ENCODE measurements at places on chromosomes 7 and 10.
A peak's percentile ranks its signal among the peaks of the same experiment; 100 is the strongest.

DNA sequence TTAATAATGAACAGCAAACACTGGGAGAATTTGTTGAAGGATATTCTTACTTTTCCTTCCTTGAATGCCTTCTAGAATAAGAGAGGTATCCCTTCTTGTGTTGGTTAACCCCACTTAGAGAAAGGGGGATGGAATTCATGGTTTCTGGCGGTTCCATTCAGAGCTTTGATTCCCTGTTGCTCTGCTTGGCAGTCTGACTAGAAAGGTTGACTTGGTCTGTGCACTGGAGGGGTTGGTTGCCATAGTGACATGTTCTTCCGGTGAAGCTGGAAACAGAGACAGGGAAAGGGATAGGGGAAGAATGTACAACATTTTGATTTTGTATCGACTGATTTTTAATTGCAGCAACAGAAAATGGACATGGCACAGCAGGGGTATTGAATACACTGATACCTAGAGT lies 2.5 kb downstream of the TMEM178B start:
- no peak for DNase-seq

DNA sequence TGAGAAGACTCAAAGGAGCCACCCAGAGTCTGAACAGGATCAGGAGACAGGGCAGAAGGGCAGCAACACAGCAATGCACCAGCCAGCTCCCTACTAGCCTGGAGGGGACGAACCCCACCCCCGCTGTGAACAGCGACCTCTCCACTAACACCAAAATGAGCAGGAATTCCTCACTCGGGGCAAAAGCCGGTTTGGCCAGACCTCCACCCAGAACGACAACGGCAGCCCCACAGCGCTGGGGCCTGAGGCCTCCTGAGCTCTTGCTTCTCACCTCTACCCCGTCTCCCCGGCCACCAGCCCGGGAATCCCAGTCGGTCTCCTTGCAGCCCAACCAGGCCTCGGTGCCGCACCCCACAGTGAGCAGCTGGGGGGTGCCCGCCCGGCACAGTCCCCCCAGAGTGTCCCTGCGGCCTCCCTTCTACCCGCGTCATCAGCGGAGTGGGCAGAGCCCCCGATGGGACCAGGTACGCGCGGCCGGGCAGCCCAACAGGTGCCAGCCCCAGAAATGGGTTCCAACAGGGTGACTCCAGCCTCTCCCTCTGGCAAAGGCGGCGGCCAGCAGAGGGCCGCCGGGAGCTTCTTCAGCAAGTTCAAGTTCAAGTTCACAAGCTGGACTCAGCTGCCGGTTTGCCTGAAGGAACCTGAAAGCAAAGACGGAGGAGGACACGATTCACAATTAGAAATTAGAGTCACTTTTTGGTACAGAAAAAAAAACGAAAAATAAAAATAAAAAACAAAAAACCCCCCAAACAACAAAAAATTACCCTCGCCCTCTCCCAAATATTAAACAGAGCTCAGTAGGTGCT lies 129.0 kb downstream of the MARCHF5 start:
- DNase-seq: peak; percentile 38

GRCh38 chr7:118232837-118233236 lies 8.3 kb downstream of the ANKRD7 start:
- no peak for DNase-seq

DNA sequence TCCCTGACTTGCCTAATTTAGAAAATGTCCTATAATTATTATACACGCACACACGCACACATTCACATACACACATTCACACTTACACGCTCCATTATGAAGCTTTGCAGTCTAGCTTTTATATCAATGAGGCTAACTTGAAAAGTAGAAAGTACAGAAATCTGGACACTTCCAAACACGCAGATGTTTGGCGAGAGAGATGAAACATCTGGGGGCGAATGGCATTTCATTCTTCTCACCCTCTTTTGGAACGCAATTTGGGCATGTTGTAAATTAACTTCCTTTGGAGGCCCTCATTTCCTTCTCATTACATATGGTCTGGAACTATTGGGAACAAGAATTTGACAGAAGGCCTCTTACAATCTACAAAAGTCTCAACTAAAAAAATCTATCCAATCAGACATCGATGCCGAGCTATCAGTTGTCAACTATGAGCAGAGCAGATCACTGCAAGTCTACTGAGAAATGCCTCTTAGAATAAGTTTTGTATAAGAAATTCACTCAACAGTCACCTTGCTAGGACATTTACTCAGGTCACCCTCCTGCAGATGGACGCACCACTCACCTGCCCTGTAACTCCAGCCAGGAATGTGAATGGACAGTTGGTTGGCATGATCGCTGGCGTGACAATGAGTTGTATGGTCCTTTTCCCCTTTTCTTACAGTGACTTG lies 115.2 kb upstream of the ADAM12 start:
- no peak for DNase-seq

GRCh38 chr10:96463562-96463961 lies 50.2 kb downstream of the TLL2 start:
- DNase-seq: no peak

DNA sequence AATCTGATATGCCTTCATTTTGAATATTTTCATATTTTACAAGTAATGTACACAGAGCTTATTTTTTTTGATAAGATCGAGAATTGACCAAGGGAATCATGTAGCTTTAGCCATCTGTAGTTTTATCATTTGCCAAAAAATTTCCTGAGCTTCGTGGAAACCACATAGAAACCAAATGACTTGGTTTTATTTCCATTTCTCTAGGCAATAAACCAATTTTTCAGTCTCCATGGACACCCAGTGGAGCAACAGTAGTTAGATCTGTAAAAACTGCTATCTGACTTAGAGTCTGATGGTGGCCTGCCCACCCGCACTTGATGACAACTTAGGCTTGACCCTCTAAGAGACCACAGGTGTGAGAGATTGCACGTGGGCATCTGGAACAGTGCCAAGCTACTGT lies 127.8 kb upstream of the CDK6 start:
- no peak for DNase-seq

- DNase-seq: peak; percentile 79
Observed at GRCh38 chr10:132420981-132421846, 24.2 kb downstream of the PWWP2B start.

GRCh38 chr7:159050704-159051103 lies 94.0 kb downstream of the VIPR2 start:
- DNase-seq: no peak

DNA sequence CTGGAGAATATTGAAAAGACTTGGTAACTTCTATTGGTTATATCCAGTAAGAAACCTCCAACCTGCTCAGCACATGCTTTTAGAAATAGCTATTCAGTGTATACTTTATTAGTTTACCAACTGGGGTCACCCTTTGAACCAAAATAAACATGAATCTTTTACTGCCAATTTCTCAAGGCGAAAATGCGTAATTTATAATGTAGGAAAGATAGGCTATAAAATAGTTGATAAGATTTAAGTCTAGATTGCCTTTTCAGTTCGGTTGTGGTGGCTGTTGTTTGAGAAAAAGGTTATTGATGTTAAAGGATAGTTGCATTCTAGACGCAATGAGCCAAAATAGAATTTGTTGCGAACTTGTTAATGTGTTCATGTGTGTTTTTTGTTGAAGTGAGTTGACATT lies 82.6 kb upstream of the OIT3 start:
- no peak for DNase-seq

DNA sequence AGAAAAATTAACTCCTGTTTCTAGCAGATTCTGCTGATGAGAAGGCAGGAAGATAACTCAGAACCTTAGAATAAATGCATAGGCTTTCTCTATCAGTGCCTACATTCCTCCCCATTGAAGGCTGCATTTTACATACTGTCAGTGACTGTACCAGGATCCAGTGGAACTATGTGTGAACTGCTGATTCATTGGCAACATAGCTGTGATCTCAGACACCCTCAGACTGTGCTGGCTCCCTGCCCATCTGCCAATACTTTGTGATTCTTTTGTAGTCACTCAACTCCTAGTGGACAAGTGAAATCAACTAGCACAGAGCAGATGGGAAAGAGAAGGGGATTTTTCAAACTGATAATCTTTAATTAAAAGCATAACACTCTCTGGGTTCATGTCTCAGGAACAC lies 375.8 kb downstream of the MDFIC start:
- no peak for DNase-seq

- DNase-seq: no peak
Observed at GRCh38 chr7:32088451-32088881, 18.3 kb upstream of the PDE1C start.

DNA sequence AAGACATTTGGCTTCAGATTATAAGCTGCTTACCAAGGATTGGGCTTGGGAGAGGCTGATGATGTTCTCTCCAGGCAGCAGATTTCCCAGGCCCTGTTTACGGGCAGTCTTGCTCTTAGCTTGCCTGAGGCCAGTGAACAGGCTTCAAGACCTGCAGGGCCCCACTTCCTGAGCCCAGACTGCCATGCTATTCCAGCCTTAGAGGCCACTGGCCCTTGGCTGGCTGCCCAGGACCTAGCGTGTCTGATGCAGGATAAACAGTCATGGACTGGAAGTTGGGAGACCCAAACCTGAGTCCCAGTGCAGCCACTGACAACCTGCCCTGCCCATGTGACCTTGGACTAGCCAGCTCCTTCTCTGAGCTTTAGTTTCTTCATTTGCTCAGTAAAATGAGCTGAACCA lies 2.9 kb downstream of the PRXL2A start:
- no peak for DNase-seq

DNA sequence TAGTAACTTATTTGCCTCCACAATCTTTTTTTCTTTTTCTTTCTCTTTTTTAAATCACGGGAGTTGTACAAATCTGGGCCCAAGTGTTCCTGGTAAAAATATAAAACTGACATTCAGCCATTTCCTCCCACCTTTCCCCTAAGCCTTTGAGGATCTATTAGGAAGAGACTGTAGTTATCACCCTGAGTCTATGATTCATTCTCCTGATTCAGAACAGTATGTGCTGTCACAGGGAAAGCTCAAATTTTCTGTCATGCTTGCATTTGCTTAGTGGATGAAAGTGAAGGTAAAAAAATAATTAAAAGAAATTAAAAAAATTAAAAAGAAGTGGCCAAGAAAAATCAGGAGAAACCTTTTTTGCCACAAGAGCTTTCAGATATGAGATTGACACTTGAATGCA lies 71.7 kb downstream of the KIF20B start:
- no peak for DNase-seq

DNA sequence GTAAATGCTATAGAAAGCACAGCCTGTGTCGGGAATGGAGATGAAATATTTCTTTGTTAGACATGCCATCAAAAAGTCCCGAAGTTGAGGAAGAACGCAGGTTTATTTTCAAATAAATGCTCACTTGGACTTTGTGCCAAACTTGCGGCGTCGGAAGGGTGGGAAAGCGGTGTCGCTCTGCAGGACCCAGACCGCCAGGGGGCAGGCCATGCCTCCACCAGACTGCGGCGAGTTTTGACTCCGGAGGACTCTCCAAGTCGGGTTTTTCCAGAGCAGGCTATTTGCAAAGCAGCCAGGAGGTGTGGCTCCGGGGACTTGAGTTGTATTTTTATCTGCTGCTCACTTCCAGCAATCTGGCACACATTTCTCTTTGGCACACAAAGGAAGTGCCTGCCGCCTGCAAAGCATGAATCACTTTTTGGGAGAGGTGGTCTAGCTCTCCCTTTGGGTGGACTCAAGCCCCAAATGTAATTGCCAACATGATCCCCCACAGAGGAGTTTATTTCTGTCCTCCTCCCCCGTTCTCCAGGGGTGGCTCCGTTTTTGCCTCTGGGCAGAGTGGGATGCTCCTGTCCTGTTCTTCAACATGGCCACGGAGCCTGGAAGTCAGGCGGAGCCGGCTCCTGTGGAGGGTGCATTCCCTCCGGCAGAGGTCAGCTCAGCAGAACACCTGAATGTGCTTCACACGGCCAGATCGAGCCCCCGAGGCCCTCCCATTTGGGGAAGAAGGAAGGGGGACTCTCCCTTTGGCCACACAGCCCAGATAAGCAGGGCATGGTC lies 82.3 kb upstream of the GPR26 start:
- peak; percentile 60 for DNase-seq

DNA sequence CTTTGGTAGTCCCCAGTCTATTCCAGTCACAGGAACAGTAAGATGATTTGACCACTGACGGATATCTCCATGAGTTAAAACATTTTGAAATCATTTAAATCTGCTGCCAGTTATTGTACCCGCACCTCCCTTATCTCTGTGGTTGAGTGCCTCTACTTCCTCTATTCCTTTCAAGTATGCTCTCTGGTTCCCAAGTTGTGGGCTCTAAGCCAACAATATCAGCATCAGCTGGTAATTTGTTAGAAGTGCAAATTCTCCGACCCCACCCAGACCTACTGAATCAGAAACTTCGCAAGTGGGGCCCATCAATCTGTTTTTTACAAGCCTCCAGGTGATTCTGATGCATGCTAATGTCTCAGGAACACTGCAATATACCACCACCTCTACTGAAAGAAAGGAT lies 235.5 kb downstream of the CCSER2 start:
- DNase-seq: no peak

- no peak for DNase-seq
Observed at GRCh38 chr7:139641337-139641992, 118.0 kb downstream of the CLEC2L start.

- no peak for DNase-seq
Observed at GRCh38 chr7:28579571-28579970, 167.3 kb downstream of the CREB5 start.

GRCh38 chr7:111762211-111762610 lies 199.9 kb upstream of the IMMP2L start:
- DNase-seq: no peak

DNA sequence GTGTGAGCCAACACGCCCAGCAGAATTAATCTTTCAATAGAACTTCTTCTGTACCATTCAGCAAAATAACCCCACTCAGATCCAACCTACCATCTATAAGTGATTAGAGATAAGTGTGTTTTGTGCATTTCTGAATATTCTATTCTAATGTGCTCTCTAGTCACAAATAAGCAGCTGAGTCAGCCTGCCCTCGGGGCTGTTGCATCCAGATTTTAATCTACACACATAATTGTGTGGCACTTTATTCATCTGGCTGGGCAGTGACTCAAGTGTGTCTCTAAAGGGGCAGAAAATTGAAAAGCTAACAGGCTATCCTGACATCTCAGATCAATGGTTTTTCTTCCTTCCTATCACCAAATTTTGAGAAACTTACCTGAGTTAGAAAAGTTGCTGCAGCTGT lies 60.3 kb downstream of the PRR15 start:
- no peak for DNase-seq

- DNase-seq: peak; percentile 95
Observed at GRCh38 chr10:101353692-101354327, at the start of gene BTRC. BTRC (plus strand) TSS chr10:101354165; CDS start chr10:101354181, 16 bp downstream.

- peak; percentile 83 for DNase-seq
Observed at GRCh38 chr7:122886357-122887081, at the start of gene CADPS2. CADPS2 (minus strand) TSS chr7:122886460; CDS start chr7:122886337, 123 bp downstream.

GRCh38 chr10:97056003-97056630 lies 129.6 kb downstream of the SLIT1 start:
- DNase-seq: no peak

Data from GM20000 (cell line).